ENCODE measurements at places on chromosomes 3 and 15. TPM values are rescaled to one million over a fixed set of nuclear protein-coding genes. Genes with fewer than 3 reads are reported as not detected.

DNA sequence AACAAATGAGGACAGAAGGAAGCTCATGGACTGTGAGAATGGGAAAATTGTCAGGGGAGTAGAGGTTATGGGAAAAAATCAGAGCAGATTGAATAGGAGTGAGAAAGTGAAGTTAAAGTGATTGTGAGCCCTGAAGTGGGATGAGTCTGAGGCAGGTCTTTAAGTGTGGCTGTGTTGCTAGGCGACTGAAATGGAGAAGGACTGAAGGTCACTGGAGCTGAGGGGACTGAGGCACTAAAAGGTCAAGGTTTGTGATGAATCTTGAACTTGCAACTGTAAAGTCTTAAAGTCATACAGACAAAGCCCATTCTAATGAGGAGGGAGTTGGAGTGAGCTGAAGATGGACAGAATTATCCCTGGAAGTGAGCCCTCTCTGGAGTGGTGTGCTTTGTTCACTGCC lies 518.9 kb downstream of the TUSC7 start:
- no peak for DNase-seq

- peak; percentile 75 for DNase-seq
These were observed 68.7 kb upstream of the BLM start for GRCh38 chr15:90648137-90649070.

- no peak for DNase-seq
These were observed 2.5 kb upstream of the GATA2 start for GRCh38 chr3:128495435-128495970.

GRCh38 chr3:135491491-135492205 lies 473.9 kb upstream of the PPP2R3A start:
- DNase-seq = no peak

DNA sequence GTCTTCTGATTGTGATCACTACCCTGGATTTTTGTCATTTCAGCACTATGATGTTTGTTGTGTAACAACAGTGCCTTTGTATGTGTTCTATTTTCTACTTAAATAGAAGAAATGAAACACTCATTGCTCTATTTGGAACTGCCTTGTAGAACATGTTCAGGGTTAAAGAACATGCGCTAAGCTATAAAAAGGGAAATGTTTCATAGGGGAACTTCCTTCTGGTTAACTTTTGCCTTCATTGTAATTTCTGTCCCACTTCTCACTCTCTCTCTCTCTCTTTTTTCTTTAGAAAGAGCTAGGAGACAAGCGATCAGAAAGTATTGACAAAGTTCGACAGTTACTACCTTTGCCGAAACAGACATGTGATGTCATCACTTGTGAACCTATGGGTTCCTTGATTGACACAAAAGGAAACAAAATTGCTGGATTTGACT lies at the start of gene P2RY12:
Gene P2RY12 (minus strand): TSS at position 13 of the 434 bp plus-strand sequence. CDS start 45,908 bp downstream, outside the sequence.
- DNase-seq = no peak

- DNase-seq = no peak
These were observed 254.2 kb upstream of the CDIN1 start for GRCh38 chr15:36325206-36325605.

- DNase-seq = no peak
These were observed 348.3 kb downstream of the MFSD1 start for GRCh38 chr3:159150180-159150579.

DNA sequence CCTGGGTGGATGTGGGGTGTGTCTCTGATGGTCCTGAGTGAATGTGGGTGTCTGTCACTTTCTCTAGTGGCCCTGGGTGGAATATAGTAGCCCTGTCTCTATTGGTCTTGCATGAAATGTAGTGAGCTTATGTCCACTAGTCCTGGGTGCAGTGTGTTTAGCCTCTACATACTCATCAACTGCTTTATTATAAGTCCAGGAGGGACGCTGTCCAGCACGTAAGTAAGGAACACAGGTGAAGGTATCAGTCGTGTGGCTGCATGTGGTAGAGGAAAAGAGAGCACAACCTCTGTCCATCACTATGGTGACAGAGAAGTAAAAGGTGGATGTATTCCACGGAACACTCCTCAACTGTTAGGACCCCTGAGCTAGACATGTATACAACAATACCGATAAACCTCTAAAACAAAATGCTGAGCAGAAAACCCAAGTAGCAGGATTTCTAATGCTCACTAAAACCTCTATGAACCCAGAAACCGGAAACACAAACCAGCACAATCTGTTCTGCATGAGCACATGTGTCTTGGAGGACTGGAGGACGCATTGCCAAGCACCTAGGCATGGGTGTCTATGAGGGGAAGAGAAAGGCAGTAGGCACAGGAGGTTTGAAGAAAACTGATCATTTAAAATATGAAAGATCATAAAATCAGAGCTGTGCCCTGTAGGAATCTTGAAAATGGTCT lies 11.0 kb downstream of the LTF start:
- DNase-seq = no peak

- DNase-seq = no peak
These were observed 33.6 kb downstream of the GPR171 start for GRCh38 chr3:151169262-151169947.

- DNase-seq = no peak
These were observed 309.3 kb upstream of the TGFBR2 start for GRCh38 chr3:30297112-30297511.

GRCh38 chr15:100716456-100717085 lies 114.2 kb downstream of the ASB7 start:
- no peak for DNase-seq

DNA sequence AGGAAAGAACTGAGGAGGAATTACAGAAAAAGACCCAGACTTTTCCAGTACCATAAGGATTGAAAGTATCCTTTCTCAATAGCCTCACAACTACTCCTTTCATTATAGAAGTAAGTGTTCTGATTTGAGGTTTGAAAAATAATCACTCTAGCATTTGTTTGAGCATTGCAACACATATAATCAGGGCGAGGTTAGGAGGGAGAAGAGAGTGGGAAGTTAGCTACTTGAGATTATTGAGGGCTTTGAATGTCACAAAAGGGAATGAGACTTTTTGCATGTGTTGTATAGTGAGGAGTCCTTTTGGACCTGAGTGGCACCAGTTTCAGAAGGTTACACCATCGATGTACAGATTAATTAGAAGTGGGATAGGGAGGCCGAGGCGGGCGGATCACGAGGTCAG lies 65.2 kb upstream of the TNIK start:
- no peak for DNase-seq

GRCh38 chr15:85642065-85642692 lies 152.5 kb downstream of the KLHL25 start:
- DNase-seq = no peak

GRCh38 chr15:37425541-37425940 lies 325.2 kb upstream of the MEIS2 start:
- DNase-seq = no peak

GRCh38 chr3:115134648-115135347 lies 12.3 kb downstream of the ZBTB20 start:
- DNase-seq = no peak

DNA sequence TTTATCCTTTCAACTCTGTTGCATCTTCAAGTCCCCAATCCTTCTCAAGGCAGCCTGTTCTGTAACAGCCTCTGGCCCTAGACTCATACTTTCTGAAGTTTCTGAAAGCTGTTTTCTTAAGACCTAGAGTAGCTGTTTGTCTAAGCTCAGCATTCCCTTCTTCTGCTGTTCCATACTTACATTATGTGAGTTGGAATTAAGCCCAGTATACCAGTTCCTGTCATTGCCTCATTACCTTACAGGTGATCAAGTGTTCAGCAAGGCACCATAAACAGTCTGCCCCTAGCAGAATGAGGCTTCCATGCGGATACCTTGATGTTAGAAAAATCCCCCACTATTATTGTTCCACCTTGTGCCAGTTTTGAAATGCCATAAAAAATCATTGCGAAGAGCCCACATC lies 180.6 kb downstream of the PLCL2 start:
- no peak for DNase-seq

DNA sequence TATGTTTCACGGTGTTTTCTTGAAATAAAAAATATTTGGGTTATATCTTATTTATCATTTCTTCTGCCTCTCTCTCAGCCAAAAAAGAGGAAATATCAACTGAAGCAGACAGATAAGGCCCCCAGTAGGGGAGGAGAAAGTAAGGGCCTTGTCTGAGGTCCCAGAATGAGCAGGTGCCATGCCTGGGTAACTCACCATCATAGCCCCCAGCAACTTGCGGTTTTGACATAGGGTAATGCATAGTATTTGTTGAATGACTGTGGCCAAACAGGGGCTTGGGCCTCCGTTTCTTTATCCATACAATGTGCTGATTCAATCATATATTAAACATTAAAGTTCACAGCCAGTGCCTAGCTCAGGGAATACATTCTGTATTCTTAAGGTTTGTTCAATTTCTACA lies 119.6 kb downstream of the ABI3BP start:
- no peak for DNase-seq

- no peak for DNase-seq
These were observed 93.8 kb downstream of the LINGO1 start for GRCh38 chr15:77538793-77539497.

DNA sequence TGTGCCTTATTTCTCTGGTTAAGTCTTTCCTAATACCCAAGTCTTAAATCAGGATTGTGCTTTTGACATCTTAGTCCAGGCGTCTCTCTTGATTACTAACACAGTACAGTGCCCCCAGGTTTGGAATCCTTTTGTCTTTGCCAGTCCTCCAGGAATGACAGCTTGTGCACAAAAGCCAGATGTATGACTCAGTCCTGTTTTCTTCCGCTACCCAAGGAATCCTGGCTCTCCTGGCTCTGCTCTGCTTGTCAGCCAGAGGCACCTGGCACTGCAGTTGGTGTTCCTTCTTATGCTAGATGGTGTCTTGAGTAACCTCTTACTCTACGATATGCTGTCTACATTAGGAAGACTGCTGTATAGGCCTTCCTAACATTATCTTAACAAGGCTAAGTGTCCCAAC lies 728.2 kb upstream of the NECTIN3 start:
- DNase-seq = peak; percentile 46

- no peak for DNase-seq
These were observed 48.1 kb downstream of the APBA2 start for GRCh38 chr15:28933710-28934445.

GRCh38 chr3:12318758-12319621 lies 30.1 kb downstream of the PPARG start:
- no peak for DNase-seq

GRCh38 chr3:99172736-99173657 lies 271.5 kb upstream of the DCBLD2 start:
- peak; percentile 41 for DNase-seq

GRCh38 chr3:13053893-13054292 lies 19.3 kb downstream of the IQSEC1 start:
- no peak for DNase-seq

- no peak for DNase-seq
These were observed 13.1 kb downstream of the DNAAF4 start for GRCh38 chr15:55494931-55495330.

DNA sequence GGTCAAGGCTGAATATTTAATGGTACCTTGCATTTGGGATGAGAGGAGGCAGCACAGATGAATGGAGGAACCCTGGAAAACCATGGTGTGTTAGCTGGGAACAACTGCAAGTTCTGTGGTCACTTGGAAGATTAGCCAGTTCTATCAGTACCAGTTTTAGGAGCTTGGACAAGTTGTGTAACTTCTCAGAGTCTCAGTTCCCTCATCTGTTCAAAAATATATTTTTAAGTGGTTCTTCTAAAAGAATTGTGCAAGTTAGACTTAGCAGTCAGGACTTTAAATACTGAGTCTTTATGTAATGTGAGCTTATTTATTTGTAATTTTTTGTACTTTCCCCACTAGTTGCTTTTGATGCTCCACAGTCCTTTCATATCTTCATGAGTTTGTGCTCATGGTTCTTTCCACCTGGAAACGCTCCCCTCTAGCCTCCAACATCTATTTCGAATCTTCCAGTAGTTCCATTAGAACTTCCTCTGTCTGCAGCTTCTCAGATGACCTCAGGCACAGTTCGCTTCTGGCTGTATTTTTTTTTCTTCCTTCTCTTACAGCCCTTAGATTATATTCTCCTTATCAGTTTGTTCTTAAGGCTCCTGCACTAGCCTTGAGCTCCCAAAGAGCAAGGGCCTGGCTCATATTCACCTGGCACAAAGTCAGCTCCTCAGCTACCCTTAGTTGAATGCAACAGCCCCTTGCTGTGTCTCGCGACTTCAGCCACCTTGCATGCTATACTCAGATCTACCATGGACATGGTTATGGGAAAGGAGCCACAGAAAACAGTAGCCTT lies 27.1 kb downstream of the ITPR1 start:
- DNase-seq = no peak

DNA sequence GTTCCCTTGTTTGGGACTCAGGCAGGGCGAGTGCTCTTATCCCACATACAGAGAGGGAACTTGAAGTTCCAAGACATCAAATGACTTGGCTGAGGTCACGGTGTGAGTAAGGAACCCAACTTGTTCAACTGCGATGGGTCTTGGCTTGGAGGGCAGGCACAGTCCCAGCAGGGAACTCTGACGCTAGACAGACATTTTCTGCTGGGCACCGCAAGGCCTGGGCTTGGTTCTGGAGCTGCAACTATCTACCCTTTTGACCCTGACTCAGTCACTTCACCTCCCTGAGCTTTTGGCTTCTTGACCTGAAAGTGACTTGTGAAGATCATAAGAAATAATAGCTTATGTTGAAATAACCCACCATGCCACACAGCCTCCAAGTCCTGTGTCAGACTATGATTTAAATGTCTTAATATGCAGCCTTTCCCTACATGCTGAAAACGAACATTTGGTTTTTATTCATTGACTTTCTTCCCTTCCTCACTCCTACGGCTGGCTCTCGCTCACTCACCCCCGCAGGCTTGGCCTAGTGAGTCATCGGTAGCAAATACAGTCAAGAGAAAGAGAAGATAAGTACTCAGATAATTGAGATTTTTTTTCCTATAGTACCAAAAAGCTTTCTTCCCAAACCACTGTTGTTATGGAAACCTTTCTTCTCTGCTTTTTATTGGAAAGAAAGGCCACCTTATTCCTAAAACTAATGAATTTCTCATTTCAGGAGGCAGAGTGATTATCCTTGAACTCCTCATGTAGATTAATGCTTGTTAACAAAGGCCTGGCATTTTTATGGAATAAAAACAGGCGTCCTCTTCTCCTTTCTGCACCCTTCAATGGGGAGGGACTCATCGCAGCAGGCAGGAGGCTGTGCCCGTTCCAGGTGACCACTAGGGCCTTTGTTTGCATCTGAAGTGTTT lies 178.4 kb downstream of the ATP10A start:
- no peak for DNase-seq

LSAMP gene
- not detected for total RNA-seq

OSBPL10 gene
- 6.9 TPM for total RNA-seq

CCR3 gene
- 0.66 TPM for total RNA-seq

RLBP1 gene
- 0.16 TPM for total RNA-seq

SPRED1 gene
- 32.9 TPM for total RNA-seq

ATP2B2 gene
- total RNA-seq = not detected

HHLA2 gene
- not detected for total RNA-seq

ZIC1 gene
- 10.9 TPM for total RNA-seq

MAP1A gene
- 37.3 TPM for total RNA-seq

C3orf33 gene
- 2.1 TPM for total RNA-seq

LMOD3 gene
- total RNA-seq = not detected

PPP1R2 gene
- total RNA-seq = 75.1 TPM

KLHL40 gene
- total RNA-seq = not detected

PPP1R14D gene
- total RNA-seq = not detected

CKMT1B gene
- not detected for total RNA-seq

Measured in SJSA1 (cell line).